ENCODE measurements at places on chromosomes 5 and 9.

GRCh38 chr5:138819081-138819480 is 56.1 kb downstream of the LRRTM2 start:
- no peak for DNase-seq

DNA sequence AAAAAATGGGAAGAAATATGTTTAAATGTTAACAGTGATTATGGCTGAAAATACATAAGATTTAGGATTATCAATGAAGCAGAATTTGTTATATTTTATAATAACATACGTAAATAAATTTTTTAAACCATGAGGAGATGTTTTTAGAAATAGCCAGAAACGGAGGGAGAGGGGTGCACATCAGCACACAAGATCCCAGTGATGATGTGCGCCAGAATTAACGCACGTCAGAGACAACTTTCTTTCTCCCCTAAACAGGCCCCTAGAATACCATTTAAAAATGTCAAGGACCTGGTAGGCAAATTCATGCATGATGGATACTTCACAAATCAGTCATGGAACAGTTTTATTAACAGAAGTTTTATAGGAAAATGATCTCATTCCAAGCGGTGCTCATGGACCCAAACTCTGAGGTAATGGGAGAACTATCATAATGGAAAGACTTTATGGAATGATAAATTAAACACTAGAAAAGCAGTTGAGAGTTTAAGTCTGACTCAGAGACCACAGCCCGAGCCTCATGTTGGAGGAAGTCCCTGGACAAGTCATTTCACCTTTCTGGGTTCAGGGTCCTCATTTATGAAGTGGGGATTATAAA is 258.9 kb upstream of the GAS1 start:
- no peak for DNase-seq

GRCh38 chr9:34412336-34412735 is 35.6 kb upstream of the MYORG start:
- no peak for DNase-seq

DNA sequence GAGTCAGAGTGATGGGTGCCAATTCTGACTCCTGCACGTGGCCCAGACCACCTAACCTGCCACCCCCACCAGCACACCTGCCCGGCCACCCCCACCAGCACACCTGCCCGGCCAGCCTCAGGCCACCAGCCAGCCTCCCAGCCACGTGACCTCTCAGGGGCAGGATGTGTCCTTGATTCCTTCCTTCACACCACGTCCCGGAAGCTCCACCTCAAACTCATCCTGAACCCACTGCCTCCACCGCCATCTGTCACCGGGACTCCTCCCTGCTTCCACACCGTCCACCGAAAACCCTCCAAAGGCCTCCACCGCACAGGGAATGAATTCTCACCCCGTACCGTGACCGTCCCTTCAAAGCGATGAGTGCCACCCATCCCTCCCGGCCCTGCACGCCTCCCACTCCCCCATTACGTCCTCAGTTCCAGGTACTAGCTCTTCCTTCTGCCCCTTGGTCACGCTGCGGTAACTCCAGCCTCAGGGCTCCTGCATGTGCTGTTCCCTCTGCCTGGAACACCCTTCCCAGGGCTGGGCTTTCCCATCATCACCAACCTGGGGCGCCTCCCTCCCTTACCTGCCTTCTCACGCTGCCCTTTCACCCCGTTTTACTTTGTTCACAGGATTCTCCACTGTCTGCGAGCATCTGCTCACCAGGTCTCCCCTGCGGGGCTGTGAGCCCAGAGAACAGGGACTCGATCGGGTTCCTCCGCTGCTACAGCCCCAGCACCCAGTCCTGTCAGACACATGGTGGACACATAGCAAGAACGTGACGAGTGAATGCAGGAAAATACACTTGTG is 82.9 kb downstream of the ADAMTS2 start:
- DNase-seq, result no peak

GRCh38 chr5:149586708-149587318 is 5.5 kb downstream of the ARHGEF37 start:
- DNase-seq, result no peak

- DNase-seq, result peak; percentile 75
These were observed 724 bp downstream of the SGTB start for GRCh38 chr5:65721050-65721719.

- DNase-seq, result no peak
These were observed 3.8 kb downstream of the GPBP1 start for GRCh38 chr5:57177479-57178156.

DNA sequence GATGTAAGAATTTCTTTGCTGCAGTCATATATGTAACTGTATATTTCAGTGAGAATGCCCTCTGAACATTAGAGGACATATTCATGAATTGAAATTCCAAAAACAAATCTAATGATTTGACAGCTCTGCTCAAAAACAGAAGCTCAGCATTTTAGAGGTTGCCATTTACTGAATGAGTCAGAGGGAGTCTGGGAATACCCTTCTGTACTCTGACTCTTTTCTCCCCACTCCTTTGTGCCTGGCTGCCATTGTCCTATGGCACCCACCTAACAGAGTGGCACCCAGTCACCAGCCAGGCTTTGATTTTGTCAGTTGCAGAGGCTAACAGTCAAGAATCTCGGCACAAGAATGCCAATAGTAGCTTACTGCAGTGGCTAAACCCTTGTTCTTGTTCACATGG is 133.6 kb downstream of the ATG10 start:
- peak; percentile 8 for DNase-seq

GRCh38 chr5:160054047-160054446 is 45.1 kb downstream of the TTC1 start:
- DNase-seq, result no peak

GRCh38 chr5:34736445-34737115 is 80.5 kb downstream of the RAI14 start:
- peak; percentile 69 for DNase-seq

- no peak for DNase-seq
These were observed 21.9 kb downstream of the SEMA4D start for GRCh38 chr9:89475891-89476440.

GRCh38 chr9:100813871-100814270 is 214.7 kb upstream of the PLPPR1 start:
- no peak for DNase-seq
